ENCODE measurements at places on chromosomes 13 and 19.

- H3K4me3 ChIP-seq = no peak overlapping the region
- DNase-seq = no peak
- H3K36me3 ChIP-seq = no peaks in the 10 kb centered on the region
- H3K27me3 ChIP-seq = no peaks in the 10 kb centered on the region
These were observed 94.6 kb downstream of the TSHZ3 start for GRCh38 chr19:31254611-31255010.

DNA sequence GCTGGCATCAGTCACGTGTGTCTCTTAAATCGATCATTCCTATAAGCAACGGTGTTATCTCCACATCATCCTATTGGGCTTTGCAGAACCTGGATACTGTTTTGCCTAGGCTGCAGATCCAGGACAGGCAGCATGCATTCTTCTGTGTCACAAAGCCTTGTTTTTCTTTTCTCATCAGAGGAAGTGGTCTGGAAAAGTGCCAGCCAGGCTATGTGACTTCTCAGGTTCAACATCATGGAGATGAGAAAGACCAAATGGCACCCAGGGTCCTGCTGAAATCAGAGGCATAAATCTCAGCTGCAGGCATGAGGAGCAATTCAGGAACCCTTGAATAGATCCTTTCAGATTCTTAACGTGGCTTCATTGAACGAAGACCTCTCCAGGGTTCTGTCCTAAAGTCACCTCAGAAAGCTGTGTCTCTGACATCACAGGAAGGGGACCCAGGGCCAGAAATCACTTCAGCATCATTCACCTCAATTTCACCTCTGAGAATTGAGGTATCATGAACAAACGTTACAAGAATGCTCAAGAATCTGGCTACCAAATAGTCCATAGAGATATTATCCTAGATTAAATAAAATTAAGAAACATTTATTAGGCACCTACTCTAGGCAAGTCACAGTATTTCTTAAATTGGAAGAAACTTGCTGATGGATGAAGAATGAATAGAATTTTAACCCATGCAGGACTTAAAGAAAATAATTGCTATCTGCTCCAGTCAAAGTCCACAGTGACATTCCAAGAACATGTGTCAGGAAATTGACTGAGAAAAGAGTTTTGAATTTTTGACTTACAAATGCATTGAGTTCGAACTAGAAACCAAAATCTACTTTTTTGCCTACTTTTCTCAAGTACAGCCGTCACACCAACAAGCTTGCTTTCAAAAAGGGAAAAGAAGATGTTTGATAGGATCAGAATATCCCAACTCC, 124.1 kb downstream of the COG6 start:
- no peaks in the 10 kb centered on the region for H3K36me3 ChIP-seq
- peak; percentile 48 for DNase-seq
- peaks cover 2% of the 10 kb centered on the region for H3K4me1 ChIP-seq
- no peak overlapping the region for H3K4me3 ChIP-seq
- H3K27ac ChIP-seq = no peak overlapping the region

DNA sequence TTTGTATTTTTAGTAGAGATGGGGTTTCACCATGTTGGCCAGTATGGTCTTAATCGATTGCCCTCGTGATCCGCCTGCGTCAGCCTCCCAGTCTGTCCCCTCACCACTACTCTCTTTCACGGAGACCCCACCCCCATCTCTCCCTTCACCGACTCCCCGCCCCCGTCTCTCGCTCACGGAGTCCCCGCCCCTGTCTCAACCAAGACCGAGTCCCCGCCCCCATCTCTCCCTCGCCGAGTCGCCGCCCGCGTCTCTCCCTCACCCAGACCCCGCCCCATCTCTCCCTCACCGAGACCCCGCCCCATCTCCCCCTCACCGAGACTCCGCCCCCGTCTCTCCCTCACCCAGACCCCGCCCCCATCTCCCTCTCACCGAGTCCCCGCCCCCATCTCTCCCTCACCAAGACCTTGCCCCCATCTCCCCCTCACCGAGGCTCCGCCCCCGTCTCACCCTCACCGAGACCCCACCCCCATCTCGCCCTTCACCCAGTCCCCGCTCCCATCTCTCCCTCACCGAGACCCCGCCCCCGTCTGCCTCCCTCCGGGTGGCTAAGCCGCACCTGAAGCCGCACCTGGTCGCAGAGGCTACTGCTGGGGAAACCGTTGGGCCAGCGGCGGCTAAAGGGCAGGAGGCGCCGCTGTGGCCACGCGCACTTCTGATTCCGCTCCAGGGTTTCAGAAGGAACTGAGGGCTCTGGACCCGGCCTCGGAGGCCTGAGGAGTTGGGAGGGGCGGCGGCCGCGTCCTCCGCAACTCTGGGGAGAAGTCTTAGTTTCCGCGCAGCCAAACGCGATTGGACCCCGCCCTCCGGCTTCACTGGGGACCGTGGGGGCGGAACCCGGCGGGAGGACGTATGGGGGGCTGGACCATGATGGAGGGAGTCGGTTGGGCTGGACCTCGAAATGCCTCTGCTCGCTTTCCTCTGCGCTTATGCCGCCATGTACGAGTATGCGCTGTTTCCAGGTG, 17.1 kb upstream of the ZNF846 start:
- peak overlapping the region; percentile 86 for H3K4me3 ChIP-seq
- peak; percentile 96 for DNase-seq
- peaks cover 18% of the 10 kb centered on the region for H3K4me1 ChIP-seq
- peak overlapping the region; percentile 100 for H3K27ac ChIP-seq

GRCh38 chr13:51148952-51149573, 38.0 kb upstream of the C13orf42 start:
- H3K27me3 ChIP-seq = peaks cover 40% of the 10 kb centered on the region
- no peaks in the 10 kb centered on the region for H3K36me3 ChIP-seq
- peak; percentile 54 for DNase-seq
- peaks cover 14% of the 10 kb centered on the region for H3K4me1 ChIP-seq
- no peak overlapping the region for H3K4me3 ChIP-seq
- no peak overlapping the region for H3K27ac ChIP-seq

- H3K36me3 ChIP-seq = no peaks in the 10 kb centered on the region
- H3K27me3 ChIP-seq = peaks cover 22% of the 10 kb centered on the region
- no peak overlapping the region for H3K27ac ChIP-seq
- no peak for DNase-seq
- H3K4me3 ChIP-seq = peak overlapping the region; percentile 79
These were observed 397 bp downstream of the DACT3 start for GRCh38 chr19:46660551-46661019.

DNA sequence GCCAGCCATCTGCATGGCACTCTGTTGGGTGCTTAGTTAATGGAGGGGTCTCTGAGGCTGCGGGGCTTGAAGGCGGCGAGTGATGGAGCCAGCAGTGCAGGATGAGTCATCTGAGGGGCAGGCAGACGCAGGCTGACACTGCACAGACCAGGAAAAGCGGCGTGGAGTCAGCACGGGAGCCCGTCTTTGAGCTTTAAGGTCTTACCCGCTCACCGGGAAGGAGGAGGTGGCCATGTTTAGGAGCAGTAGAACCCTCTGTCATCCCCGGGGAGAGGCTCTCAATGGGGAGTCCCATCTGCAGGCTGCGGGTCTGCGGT, 13.1 kb downstream of the NAXD start:
- H3K4me1 ChIP-seq = peaks cover 20% of the 10 kb centered on the region
- H3K27me3 ChIP-seq = no peaks in the 10 kb centered on the region
- peaks cover 38% of the 10 kb centered on the region for H3K36me3 ChIP-seq
- H3K27ac ChIP-seq = peak overlapping the region; percentile 71

DNA sequence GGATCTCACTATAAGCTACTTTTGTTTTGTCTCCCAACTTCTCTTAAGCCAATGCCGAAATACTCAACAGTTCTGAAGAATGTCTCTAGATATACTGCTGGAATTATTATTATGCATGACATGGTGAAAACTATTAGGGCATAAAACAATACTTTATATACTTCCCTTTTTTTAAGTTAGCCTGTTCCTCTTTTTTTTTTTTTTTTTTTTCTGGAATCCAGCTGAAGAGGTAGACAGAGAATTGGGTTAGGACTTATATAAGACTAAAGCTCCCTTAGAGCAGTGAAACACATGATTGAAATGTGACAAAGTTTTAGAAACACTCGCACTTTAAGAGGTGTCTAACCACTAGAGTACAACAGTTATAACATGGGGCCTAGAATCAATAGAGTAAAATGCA, 850.9 kb upstream of the PCDH9 start:
- no peaks in the 10 kb centered on the region for H3K4me1 ChIP-seq
- no peak overlapping the region for H3K4me3 ChIP-seq
- no peaks in the 10 kb centered on the region for H3K27me3 ChIP-seq
- H3K27ac ChIP-seq = no peak overlapping the region
- DNase-seq = no peak
- no peaks in the 10 kb centered on the region for H3K36me3 ChIP-seq

DNA sequence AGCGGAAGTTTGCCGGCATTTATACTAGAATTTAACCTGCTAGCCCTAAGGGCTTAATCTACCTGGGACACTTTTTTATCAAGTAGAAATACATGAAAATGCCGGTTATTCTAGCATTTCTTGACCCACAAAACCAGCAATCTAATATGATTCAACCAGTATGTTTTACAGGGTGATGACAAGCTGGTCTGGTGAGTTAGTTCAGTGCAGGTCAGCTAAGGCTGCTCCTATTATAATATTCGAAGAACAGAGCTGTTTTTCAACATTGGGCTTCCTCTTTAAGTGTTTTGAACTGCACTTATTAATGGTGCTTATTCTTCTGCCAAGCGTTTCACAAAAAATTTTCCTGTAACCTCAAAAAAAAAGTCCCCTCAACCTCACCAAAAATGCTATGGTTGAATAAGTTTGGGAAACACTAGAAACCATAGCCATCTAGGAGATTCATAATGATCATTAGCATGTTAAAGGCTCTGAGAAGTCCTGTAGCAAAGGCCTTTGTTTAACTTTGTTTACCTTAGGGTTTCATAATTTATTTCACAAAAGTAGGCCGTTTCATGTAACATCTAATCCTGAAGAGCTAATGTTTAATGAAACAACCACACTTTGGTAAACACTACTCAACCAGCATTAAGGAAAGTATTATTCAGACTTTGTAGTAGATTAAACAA, 526.6 kb downstream of the KLF12 start:
- no peak overlapping the region for H3K4me3 ChIP-seq
- DNase-seq = peak; percentile 36
- H3K27ac ChIP-seq = no peak overlapping the region
- H3K36me3 ChIP-seq = no peaks in the 10 kb centered on the region

- peaks cover 20% of the 10 kb centered on the region for H3K4me1 ChIP-seq
- H3K27ac ChIP-seq = peak overlapping the region; percentile 82
- peak overlapping the region; percentile 95 for H3K4me3 ChIP-seq
- DNase-seq = peak; percentile 37
- peaks cover 51% of the 10 kb centered on the region for H3K36me3 ChIP-seq
These were observed 2.1 kb upstream of the PNPLA6 start for GRCh38 chr19:7533281-7533885.

DNA sequence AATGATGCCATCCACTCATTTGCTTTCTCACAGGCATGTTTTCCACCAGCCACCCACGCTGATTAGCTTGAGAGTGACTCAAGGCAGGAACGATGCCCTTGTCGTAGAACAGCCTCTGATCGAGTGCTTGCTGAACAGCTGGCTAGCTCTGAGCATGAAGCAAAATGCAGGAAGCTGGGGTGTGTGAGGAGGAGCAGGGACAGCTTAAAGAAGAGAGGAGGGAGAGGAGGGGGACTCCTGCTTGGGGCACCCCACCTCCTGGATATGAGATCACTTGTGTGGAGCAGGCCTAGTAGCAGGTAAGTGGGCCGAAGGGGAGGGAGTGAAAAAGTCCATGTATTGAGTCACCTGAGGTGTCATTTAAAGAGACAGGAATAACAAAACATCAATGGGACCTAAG, 48.8 kb downstream of the IRS2 start:
- H3K4me3 ChIP-seq = no peak overlapping the region
- DNase-seq = no peak
- H3K36me3 ChIP-seq = no peaks in the 10 kb centered on the region
- no peak overlapping the region for H3K27ac ChIP-seq
- H3K4me1 ChIP-seq = no peaks in the 10 kb centered on the region
- H3K27me3 ChIP-seq = no peaks in the 10 kb centered on the region

- no peaks in the 10 kb centered on the region for H3K36me3 ChIP-seq
- no peak overlapping the region for H3K4me3 ChIP-seq
- no peaks in the 10 kb centered on the region for H3K4me1 ChIP-seq
- no peaks in the 10 kb centered on the region for H3K27me3 ChIP-seq
- H3K27ac ChIP-seq = no peak overlapping the region
These were observed 873.7 kb downstream of the SLITRK5 start for GRCh38 chr13:88544836-88545235.

All from mesenchymal stem cell (in vitro differentiated cells and primary cell).